ENCODE measurements at places on chromosomes 11 and 22.

DNA sequence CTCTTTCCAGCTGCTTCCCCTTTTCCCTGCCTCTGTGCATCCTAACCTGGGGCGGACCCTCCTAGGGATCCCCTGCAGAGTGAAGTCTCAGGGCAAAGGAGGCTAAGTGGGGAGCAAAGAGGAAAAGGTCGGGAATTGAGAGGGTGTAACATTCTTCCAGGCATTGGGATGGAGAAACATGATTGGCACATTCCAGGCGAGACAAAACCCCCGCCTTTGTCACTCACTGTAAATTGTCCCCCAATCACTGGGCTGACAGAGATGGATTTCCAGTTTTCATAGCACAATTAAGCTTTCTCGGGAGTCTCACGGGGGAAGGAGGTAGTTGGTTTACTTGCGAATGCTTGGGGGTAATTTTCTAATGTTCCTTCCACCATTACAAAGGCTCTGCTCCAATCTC is 74.9 kb downstream of the MIAT start:
- peak; percentile 42 for DNase-seq

DNA sequence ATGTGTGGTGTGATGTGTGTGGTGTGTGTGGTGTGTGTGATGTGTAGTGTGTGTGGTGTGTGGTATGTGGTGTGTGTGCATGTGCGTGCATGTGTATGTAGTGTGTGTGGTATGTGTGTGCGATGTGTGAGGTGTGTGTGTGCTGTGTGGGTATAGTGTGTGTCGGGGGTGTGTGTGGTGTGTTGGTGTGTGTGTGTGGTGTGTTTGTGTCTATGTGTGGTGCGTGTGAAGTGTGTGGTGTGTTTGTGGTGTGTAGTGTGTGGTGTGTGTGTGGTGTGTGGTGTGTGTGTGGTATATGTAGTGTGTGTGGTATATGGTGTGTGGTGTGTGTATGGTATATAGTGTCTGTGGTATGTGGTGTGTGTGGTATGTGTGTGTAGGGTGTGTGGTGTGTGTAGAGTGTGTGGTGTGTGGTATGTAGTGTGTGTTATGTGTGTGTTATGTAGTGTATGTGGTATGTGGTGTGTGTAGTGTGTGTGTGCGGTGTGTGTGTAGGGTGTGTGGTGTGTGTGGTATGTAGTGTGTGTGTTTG is 5.0 kb upstream of the PPP6R2 start:
- DNase-seq: no peak

- peak; percentile 33 for DNase-seq
These were observed 647 bp downstream of the SWAP70 start for GRCh38 chr11:9664276-9665171.

DNA sequence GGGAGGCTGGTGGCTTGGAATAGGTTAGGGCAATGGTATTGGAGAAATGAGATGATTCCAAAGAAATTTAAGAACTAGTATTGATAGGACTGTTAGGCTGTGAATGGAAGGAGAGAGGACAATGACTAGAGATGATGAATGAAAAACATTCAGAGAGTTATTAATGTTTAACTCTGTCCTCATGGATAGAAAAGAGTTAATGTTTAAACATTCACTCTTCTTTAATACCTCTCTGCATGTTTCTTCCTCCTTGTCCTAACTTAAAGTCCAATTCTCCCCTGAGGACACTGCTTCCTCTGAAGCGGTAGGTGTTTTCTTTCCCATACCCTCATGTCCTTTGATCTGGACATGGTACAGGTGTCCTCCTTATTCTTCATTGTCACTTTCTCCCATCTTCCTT is 13.4 kb downstream of the CHEK1 start:
- DNase-seq: no peak

- peak; percentile 94 for DNase-seq
These were observed 1.6 kb upstream of the FGF19 start for GRCh38 chr11:69705351-69705811.

All from brain (organoid and tissue), 16 donors.